Glutamatergic neuron (in vitro differentiated cells): ENCODE measurements at places on chromosomes 16 and 17. TPM values are rescaled to one million over a fixed set of nuclear protein-coding genes. Genes with fewer than 3 reads are reported as not detected.

Gene HOXB13
- total RNA-seq: 0.20 TPM

Gene P2RX1
- total RNA-seq: 2.1 TPM

Gene KRT15
- not detected for total RNA-seq

Gene ASPHD1
- 56.4 TPM for total RNA-seq

Gene NOG
- not detected for total RNA-seq

Gene KRTAP4-9
- not detected for total RNA-seq

Gene DPEP2NB
- total RNA-seq: not detected

Gene SLC16A6
- 0.25 TPM for total RNA-seq

Gene TP53TG3
- total RNA-seq: not detected

Gene KCNH6
- total RNA-seq: 4.1 TPM

- H3K4me1 ChIP-seq: peaks cover 13% of the 10 kb centered on the region
- DNase-seq: no peak
- H3K27ac ChIP-seq: peak overlapping the region; percentile 52
- no peaks in the 10 kb centered on the region for H3K36me3 ChIP-seq
- H3K4me3 ChIP-seq: peak overlapping the region; percentile 100
Observed at GRCh38 chr16:67936880-67937605, 393 bp upstream of the PSMB10 start.

DNA sequence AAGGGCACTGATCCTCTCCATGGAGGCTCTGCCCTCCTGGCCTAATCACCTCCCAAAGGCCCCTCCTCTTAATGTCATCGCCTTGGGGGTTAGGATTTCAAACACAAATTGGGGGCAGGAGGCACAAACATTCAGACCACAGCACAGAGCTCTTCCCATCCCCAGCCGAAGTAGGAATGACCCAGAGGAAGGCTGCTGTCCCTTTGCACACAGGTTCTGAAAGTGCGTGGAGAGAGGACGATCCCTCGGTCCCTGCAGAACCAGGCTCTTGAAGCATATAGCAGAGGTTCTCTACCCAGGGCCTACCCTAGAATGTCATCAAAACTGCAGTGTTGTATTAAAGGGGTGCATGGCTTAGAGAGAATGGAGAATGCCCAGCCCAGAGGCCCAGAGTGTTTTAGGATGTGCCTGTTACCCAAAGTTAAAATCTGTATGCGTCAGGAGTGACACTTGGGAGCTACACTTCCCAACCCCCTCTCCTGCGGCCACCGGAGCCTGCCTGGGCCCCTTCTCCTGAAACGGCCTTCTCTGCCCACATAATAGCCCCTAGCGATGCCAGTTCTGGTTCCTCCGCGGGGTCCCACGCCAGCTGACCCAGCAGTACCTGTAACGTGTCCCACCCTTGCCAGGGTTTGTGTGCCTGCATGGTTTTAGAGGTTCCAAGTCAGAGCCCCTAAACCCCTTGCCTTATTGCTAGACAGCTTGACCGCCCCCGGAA is 159.5 kb upstream of the CACNG5 start:
- no peaks in the 10 kb centered on the region for H3K4me1 ChIP-seq
- no peak overlapping the region for H3K4me3 ChIP-seq
- peaks cover 5% of the 10 kb centered on the region for H3K27me3 ChIP-seq
- no peak for DNase-seq

- H3K27ac ChIP-seq: no peak overlapping the region
- no peak for DNase-seq
- peaks cover 5% of the 10 kb centered on the region for H3K27me3 ChIP-seq
- no peak overlapping the region for H3K4me3 ChIP-seq
Observed at GRCh38 chr17:47301161-47301560, 22.6 kb upstream of the EFCAB13 start.

GRCh38 chr17:83053739-83054451 is 25.5 kb upstream of the METRNL start:
- no peak overlapping the region for H3K4me3 ChIP-seq
- H3K36me3 ChIP-seq: no peaks in the 10 kb centered on the region
- H3K27ac ChIP-seq: no peak overlapping the region
- H3K4me1 ChIP-seq: peaks cover 4% of the 10 kb centered on the region
- DNase-seq: no peak

DNA sequence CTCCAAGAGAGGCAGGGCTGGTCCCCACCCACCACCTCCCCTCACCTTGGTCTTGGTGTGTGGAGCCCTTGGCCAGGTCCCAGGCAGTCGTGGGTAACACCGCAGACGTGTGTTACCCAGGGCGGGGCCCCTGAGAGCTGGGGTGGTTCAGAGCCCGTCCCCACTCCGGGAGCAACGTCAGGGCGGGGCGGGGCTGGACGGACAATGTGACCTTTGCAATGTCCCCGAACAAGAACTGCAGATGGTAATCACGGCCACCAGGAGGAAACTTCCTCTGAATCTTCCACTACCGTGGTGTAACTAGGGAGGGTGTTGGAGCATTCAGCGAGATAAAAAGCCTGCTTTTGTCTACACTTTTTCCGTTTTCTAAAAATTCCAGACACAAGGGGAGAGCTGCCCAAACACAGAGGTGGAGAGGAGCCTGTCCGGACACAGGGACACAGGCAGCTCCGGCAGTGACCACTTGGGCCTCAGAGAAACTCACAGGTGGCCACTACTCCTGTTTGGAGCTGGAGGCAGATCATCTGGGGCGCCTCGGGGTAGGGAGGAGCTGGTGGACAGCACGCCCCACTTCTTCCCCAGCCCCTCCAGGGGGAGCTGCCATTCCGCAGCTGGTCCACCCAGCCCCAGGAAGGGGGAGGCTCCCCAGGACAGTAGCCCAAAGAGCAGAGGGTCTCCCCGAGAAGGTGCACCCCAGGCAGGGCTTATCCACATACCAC is 14.2 kb upstream of the SLC38A10 start:
- H3K27ac ChIP-seq: peak overlapping the region; percentile 68
- DNase-seq: peak; percentile 61
- H3K36me3 ChIP-seq: no peaks in the 10 kb centered on the region

- peak; percentile 60 for DNase-seq
- no peak overlapping the region for H3K4me3 ChIP-seq
- no peaks in the 10 kb centered on the region for H3K36me3 ChIP-seq
Observed at GRCh38 chr16:46673320-46674013, 15.5 kb downstream of the VPS35 start.

DNA sequence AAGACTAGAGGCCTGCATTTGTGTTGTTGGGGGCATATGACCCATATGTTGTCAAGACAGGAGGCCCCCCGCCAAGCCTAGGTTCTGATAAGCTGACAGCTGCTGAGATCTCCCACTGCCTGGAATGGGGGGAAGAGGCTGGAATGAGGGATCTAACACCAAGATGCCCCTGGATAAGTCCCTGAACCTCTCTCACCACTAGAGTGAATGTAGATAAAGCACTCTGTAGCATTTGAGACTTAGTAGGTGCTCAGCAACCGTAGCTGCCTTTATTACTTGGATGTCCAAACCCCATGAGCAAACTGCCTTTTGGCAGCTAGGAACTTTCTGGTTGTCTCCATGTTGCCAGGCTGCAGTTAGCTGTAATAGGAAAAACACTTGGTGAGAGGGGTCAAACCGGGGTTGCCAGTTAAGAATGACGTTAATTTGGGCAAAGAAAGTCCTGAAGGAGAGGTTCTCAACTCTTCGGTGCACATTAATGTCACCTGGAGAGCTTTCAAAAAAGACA is 4.4 kb upstream of the RASL10B start:
- peaks cover 4% of the 10 kb centered on the region for H3K36me3 ChIP-seq
- H3K4me1 ChIP-seq: peaks cover 17% of the 10 kb centered on the region
- no peak overlapping the region for H3K27ac ChIP-seq
- H3K27me3 ChIP-seq: no peaks in the 10 kb centered on the region

- no peaks in the 10 kb centered on the region for H3K36me3 ChIP-seq
- H3K4me1 ChIP-seq: peaks cover 16% of the 10 kb centered on the region
- no peak for DNase-seq
- H3K27ac ChIP-seq: no peak overlapping the region
- H3K27me3 ChIP-seq: peaks cover 11% of the 10 kb centered on the region
Observed at GRCh38 chr17:74408262-74408661, 23.6 kb upstream of the GPRC5C start.

DNA sequence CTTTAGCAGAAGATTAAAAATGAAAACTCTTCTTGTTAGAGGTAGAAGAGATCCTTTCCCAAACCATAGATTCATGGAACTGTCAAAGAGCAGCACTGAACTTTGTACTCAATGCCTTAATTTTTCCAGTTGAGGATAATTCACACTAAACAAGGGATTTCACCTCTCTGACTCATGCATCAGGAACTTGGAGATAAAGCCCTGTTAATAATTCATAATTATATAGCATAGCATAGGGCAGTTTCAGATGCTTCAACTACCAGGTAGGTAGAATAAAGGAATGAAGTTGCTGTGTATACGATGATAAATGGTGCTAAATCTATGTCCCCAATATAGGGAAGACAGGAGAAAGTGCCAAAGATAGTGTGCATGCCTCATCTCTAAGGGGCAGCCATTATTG is 450.4 kb downstream of the MAF start:
- DNase-seq: no peak
- H3K27me3 ChIP-seq: no peaks in the 10 kb centered on the region
- H3K4me3 ChIP-seq: no peak overlapping the region
- H3K4me1 ChIP-seq: no peaks in the 10 kb centered on the region
- H3K36me3 ChIP-seq: no peaks in the 10 kb centered on the region
- H3K27ac ChIP-seq: no peak overlapping the region

DNA sequence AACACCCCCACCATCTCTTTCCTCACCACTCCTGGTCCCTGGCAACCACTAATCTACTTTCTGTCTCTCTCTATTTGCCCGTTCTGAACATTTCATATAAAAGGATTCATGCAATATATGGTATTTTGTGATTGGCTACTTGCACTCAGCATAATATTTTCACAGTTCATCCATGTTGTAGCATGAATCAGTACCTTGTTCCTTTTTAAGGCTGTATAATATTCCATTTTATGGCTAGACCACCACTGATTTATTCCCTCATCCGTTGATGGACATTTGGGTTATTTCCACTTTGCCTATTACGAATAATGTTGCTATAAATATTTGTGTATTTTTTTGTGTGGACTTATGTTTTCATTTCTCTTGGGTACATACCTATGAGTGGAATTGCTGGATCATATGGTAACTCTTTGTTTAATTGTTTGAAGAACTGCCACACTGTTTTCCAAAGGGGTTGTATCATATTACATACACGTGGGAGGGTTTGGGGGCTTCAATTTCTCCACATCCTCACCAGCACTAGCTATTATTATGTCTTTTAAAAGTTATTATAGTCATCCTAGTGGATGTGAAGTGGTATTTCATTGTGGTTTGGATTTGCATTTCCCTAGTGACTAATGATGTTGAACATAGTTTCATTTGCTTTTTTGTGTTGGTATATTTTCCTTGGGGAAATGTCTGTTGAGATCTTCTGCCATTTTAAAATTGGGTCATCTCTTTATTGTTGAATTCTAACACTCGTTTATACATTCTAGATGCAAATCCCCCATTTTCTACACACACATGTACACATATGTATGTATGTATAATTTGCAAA is 26.3 kb downstream of the SEC14L5 start:
- H3K27me3 ChIP-seq: peaks cover 13% of the 10 kb centered on the region
- H3K4me3 ChIP-seq: no peak overlapping the region
- no peak for DNase-seq
- H3K4me1 ChIP-seq: peaks cover 2% of the 10 kb centered on the region

GRCh38 chr17:34163646-34164045 is 91.4 kb upstream of the CCL2 start:
- peak overlapping the region; percentile 2 for H3K27ac ChIP-seq
- peaks cover 5% of the 10 kb centered on the region for H3K27me3 ChIP-seq
- peaks cover 50% of the 10 kb centered on the region for H3K4me1 ChIP-seq
- no peak for DNase-seq

DNA sequence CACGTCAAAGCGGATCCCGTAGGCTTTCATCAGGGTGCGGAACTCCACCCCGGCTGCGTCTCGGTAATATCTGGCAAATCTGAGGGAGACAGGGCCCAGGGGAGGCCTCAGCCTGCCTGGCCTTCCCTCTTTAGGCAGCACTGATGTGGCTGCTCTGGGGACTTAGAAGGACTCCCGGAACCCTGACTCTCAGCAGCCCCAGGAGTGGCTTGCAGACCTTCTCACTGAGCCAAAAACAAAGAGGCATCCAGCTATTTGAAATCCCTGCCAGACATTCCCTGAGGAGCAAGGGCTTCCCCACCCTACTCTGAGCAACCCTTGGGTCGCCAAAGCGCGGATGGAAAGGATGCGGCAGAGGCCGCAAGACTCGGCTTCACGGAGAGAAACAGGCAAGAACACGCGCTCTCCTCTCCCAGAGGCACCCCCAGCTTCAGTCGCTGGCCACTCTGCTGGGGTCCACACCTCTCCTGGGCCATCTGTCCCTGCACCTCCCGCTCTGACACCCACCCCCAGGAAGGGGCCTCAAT is 7.9 kb downstream of the P2RX5 start:
- H3K4me3 ChIP-seq: peak overlapping the region; percentile 14
- H3K27me3 ChIP-seq: peaks cover 6% of the 10 kb centered on the region
- H3K36me3 ChIP-seq: peaks cover 4% of the 10 kb centered on the region
- peaks cover 8% of the 10 kb centered on the region for H3K4me1 ChIP-seq
- no peak for DNase-seq
- H3K27ac ChIP-seq: peak overlapping the region; percentile 22

GRCh38 chr16:159136-159849 is 6.5 kb upstream of the HBM start:
- peaks cover 12% of the 10 kb centered on the region for H3K27me3 ChIP-seq
- peak overlapping the region; percentile 46 for H3K4me3 ChIP-seq
- peaks cover 10% of the 10 kb centered on the region for H3K4me1 ChIP-seq
- H3K27ac ChIP-seq: peak overlapping the region; percentile 52
- peaks cover 5% of the 10 kb centered on the region for H3K36me3 ChIP-seq
- no peak for DNase-seq

- no peak for DNase-seq
- H3K4me3 ChIP-seq: no peak overlapping the region
- H3K4me1 ChIP-seq: peaks cover 26% of the 10 kb centered on the region
- no peak overlapping the region for H3K27ac ChIP-seq
Observed at GRCh38 chr17:77045441-77046041, 95.2 kb upstream of the SEC14L1 start.

DNA sequence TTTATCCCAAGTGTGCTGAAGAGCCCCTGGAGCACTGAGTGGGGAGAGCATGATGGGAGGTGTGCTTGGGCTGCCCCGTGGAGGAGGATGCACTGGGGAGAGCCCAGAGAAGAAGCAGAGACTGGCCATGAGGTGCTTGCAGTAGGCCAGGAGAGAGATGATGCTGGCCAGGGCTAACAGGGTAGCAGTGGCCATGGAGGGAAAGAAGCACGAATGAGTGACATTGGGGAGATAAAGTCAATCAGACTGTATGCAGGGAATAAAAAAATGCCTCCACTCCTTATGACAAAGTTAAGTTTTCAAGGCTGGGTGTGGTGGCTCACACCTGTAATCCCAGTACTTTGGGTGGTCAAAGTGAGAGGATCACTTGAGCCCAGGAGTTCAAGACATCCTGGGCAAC is 5.4 kb upstream of the TMEM220 start:
- H3K27ac ChIP-seq: no peak overlapping the region
- H3K4me3 ChIP-seq: no peak overlapping the region
- H3K4me1 ChIP-seq: peaks cover 13% of the 10 kb centered on the region
- peaks cover 5% of the 10 kb centered on the region for H3K27me3 ChIP-seq
- H3K36me3 ChIP-seq: no peaks in the 10 kb centered on the region

- no peaks in the 10 kb centered on the region for H3K36me3 ChIP-seq
- H3K4me1 ChIP-seq: peaks cover 8% of the 10 kb centered on the region
- no peak overlapping the region for H3K4me3 ChIP-seq
- H3K27ac ChIP-seq: no peak overlapping the region
- H3K27me3 ChIP-seq: peaks cover under 1% of the 10 kb centered on the region
- DNase-seq: no peak
Observed at GRCh38 chr16:54582631-54583250, 296.2 kb upstream of the IRX3 start.
